ENCODE measurements at places on chromosomes 2 and 18. TPM values are rescaled to one million over a fixed set of nuclear protein-coding genes. Genes with fewer than 3 reads are reported as not detected.
A peak's percentile ranks its signal among the peaks of the same experiment; 100 is the strongest.

Gene COL6A3
- polyA plus RNA-seq, result 17.4 TPM

- DNase-seq, result peak; percentile 63
These were observed 486 bp upstream of the GPR39 start for GRCh38 chr2:132415915-132416722.

DNA sequence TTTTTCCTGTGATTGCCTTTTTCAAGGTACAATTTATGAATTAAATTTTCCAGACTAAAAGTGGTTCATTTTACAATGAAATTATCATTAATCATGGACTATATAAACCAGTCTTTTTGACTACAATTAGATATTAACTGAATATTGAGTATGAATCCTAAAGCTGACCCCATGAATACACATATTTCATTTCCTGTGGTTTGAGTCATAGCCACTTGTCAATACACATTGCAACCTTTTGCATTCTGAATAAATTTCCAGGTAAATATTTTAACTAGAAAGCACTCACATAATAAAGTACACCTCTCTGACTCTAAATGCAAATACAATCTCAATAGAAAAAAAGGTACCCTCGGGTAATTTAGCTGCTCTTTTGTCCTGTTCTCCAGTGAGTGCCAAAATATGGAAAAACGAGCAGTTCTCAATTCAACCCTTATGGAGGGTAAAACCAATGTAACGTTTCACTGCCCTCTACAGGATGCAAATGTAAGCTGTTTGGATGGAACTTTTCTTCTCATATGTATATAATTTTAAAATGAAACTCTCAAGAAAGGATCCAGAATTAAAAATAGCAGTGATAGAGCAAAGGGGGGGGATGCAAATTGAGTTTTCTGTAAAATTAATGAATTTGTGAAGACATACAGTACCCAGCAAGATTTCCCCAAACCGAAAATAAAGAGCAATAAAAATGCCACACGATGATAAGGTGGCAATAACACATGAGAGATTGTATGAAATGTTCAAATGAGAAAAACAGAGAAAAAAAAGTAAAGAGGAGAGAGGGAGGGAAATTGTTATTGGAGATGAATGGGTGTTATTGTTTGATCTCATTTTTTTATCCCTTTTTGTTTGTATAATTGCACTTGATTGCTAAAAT, 1795.7 kb upstream of the PIK3C3 start:
- no peak for DNase-seq

Gene KCNIP3
- 2.7 TPM for polyA plus RNA-seq

Gene DHRS9
- 30.9 TPM for polyA plus RNA-seq

GRCh38 chr18:8411492-8411891, 197.7 kb upstream of the RAB12 start:
- DNase-seq, result no peak

Gene CDH2
- 169 TPM for polyA plus RNA-seq

Gene VWC2L
- not detected for polyA plus RNA-seq

Measured in heart left ventricle (tissue), 16 donors.